ENCODE measurements at places on chromosomes 13 and 19.
A peak's percentile ranks its signal among the peaks of the same experiment; 100 is the strongest.

- DNase-seq = no peak
Observed at GRCh38 chr13:77811981-77812380, 106.7 kb downstream of the EDNRB start.

- peak; percentile 76 for DNase-seq
Observed at GRCh38 chr19:1028062-1028926, 1.9 kb downstream of the CNN2 start.

GRCh38 chr19:38262585-38263268, 1.6 kb upstream of the SPINT2 start:
- DNase-seq = no peak

DNA sequence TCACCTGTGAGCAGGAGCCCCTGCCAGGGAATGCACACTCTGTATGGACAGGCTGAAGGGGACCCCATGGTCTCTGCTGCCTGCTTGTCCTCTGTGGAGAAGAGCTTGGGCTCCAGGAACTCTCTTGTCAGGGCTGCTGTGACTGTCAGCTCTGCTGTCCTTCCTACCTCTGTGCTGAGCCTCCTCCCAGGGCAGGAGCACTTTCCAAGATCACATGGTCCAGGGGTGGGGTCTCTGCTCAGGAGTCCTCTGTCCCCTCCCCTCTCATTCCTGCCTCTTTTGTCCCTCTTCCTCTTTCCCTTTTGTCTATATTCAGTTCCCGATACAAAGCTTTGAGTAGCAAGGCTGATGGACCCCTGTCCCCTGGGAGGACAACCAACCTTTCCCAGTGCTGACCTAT, at the start of gene CEACAM7:
Gene CEACAM7, minus strand, starts transcription at position 173 of the 400 bp plus-strand sequence. Its CDS starts 105 bp downstream, at position 68.
- DNase-seq = no peak

GRCh38 chr13:98326291-98326690, 149.2 kb upstream of the RNF113B start:
- no peak for DNase-seq

GRCh38 chr13:91797567-91797966, 399.1 kb downstream of the GPC5 start:
- DNase-seq = no peak

- peak; percentile 67 for DNase-seq
Observed at GRCh38 chr13:70893832-70894231, 785.6 kb upstream of the KLHL1 start.

- DNase-seq = peak; percentile 28
Observed at GRCh38 chr19:14561847-14562351, 10.0 kb downstream of the NDUFB7 start.

- peak; percentile 92 for DNase-seq
Observed at GRCh38 chr19:18274781-18275356, 617 bp upstream of the IQCN start.

- peak; percentile 58 for DNase-seq
Observed at GRCh38 chr19:50368649-50369570, 3.5 kb upstream of the NAPSA start.

GRCh38 chr19:6413721-6414643, 10.6 kb downstream of the KHSRP start:
- no peak for DNase-seq

GRCh38 chr19:10194500-10195198, at the start of gene DNMT1:
Gene DNMT1, minus strand, starts transcription at chr19:10194953. Its CDS starts 54 bp downstream, at chr19:10194899.
- peak; percentile 100 for DNase-seq

- no peak for DNase-seq
Observed at GRCh38 chr13:85543144-85543543, 256.1 kb downstream of the SLITRK6 start.

GRCh38 chr13:93304134-93304533, 77.5 kb downstream of the GPC6 start:
- no peak for DNase-seq

- DNase-seq = peak; percentile 53
Observed at GRCh38 chr19:18771328-18772242, 19.5 kb downstream of the COMP start.

DNA sequence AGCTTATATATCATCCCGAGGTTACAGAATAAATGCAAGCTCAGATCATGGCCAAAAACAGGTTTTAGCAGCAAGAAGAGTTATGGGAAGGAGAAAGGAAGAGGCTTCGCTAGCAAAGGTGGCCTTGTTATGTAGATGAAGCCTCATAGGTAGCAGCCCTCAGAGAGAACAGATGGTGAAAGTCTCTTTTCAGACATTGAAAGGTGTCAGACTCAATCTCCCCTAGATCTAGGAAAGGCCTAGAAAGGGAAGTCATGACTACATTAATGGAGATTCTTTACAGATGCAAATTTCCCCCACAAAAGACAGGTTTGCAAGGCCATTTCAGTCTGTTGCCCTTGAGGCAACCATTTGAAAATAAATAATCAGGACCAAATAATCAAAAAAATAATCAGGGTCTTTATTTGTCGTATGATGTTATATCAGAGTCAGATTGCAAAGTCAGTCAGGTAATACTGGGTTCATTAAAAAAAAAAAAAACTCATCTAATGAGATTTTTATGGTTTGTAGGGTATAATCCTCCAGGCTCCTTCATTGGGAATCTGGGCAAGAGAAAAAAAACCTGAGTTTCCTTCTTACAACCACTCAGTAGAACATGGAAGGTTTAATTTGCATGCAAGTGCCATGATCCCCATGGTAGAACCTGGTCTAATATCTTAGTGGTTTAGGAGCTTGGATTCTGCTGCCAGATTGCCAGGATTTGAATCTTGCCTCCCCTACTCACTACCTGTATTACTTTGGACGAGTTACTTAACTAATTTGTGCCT, 50.8 kb upstream of the HTR2A start:
- no peak for DNase-seq

GRCh38 chr13:45872566-45872965, 21.0 kb upstream of the SIAH3 start:
- DNase-seq = no peak

- DNase-seq = peak; percentile 99
Observed at GRCh38 chr19:19063183-19064097, at the start of gene SLC25A42. Gene SLC25A42, plus strand, starts transcription at chr19:19063994. Its CDS starts 32,131 bp downstream, at chr19:19096125.

DNA sequence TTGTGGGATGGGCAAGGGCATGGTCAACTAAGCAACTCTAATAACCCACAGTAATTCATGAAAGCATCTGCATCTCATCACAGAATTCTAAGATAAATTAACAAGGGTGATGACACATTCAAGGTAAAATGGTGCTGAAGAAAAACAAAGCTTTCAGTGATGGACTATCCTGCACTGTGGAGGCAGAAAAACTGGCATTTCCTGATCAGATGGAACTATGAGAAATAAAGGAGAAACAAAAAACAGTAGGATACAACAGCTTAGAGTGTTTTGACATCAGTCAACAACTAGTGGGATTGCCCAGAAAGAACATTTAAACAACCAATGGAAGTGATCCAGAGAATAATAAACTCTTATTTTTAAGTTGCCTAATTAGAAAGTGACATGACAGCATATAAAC, 327.0 kb downstream of the KLF5 start:
- DNase-seq = no peak

DNA sequence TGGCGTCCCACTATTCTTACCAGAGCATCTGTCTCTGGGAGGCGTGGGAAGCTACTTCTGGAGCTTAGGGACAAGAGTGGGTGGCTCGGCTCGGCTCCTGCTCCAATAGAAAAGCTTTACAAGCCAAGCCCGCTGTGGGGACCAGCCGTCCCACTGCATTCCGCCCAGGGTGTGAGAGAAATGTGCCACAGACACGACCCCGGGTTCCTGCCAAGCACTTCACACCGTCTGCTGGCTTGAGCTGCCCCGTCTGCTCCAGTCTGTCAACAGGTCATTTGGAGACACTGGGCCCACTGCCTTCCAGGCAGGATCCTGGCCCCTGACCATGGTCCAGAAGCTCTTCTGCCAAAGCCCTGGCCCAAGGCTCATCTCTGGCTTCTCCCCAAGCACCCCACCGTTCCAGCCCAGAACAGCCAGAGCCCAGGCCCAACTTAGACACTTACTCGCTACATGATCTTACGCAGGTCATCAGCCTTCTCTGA, 6.5 kb upstream of the FKRP start:
- no peak for DNase-seq

DNA sequence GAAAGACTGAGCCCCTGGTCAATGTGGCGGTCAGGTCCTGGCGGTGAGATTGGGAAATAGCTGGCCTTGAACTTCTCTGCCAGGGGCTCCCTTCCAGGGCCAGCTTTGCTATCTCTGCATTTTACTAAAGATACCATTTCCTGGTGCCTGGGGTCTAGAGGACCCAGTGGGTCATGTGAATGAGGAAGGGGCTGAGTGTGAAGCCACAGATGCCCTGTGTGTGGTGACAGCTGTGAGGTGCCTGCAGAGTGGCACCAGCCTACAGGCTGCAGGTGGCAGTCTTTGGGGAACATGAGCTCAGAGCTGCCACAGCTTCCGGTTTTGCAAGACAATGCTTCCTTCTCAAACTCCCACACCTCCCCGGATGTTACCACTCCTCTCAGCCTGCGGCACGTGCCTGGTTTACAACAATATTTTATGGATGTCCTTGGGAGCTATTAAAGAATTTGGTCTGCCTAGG, 5.2 kb upstream of the MLNR start:
- peak; percentile 99 for DNase-seq

DNA sequence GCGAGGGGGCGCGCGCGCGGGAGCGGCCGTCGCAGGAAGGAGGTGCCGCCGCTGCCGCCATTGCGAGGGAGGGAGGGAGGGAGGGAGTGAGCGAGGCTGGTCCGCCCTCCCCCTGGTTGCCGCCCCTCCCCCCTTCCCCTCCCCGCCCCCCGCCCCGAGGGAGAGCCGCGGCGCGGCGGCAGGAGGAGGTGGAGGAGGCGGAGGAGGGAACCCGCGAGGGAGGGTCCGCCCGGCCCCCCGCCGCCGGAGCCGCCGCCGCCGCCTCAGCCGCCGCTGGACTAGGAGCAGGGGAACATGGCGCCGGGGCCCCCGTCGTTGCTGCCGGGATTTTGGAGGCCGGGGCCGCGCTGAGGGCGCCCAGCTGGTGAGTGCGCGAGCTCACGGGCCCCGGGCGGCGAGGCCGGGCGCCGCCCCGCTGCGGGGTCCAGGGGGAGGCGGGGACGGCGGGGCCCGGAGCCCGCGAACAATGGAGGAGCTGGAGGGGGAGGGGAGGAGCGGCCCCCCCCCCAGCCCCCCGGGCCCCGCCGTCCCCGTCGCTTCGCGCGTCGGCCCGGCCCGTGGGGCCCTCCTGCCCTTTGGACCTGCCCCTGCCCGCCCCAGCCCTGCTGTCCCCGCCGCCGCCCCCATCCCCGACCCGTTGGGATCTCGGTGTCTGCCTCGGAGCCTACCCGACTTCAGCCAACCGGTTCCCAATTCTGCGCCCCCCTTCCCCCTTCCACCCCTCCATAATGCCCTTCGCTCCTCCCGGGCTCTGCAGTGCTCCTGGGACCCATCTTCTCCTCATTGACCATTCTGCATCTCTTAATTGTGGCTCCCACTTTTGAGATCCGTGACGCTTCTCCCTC, at the start of gene ARHGAP35:
Gene ARHGAP35, plus strand, starts transcription at position 152 of the 845 bp plus-strand sequence. CDS start 57,679 bp downstream, outside the sequence.
- peak; percentile 68 for DNase-seq

- no peak for DNase-seq
Observed at GRCh38 chr19:45276284-45276687, 25.2 kb downstream of the MARK4 start.

DNA sequence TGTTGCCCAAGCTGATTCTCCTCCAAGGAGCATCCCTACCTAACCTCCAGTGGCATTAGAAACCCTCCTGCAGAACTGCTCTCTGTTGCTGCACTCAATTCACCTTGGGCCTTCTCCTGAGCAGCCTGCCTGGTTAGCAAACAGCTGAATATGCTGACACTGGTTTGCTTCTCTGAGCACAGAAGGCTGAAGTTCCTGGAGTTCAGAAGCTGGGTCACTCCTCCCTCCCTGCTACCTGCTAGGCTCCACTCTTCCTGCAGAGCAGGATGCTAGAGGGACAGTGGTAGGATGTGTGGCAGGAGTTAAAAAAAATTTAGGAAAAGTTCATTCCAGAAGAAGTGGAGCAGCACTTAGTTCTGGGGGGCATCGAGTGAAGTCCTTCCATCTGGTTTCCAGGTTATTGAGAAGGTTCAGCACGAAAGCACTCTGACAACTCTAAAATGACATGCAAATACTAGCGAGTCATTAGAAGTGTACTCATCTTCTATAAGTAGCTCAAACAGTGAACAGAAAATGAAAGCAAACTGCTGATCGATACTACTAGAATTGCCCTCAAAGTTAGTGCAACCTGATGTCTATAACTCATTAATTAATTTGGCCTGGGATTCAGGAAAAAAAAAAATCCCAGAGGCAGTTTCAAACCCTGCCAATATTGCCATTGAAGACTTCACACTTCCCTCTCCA, 293.7 kb downstream of the POU4F1 start:
- no peak for DNase-seq

- no peak for DNase-seq
Observed at GRCh38 chr13:21986602-21987001, 315.7 kb downstream of the FGF9 start.

- no peak for DNase-seq
Observed at GRCh38 chr19:30388327-30388726, 16.1 kb downstream of the ZNF536 start.

GRCh38 chr13:66314911-66315310, 915.2 kb downstream of the PCDH9 start:
- no peak for DNase-seq

- DNase-seq = no peak
Observed at GRCh38 chr13:93218583-93218982, 8.0 kb upstream of the GPC6 start.

DNA sequence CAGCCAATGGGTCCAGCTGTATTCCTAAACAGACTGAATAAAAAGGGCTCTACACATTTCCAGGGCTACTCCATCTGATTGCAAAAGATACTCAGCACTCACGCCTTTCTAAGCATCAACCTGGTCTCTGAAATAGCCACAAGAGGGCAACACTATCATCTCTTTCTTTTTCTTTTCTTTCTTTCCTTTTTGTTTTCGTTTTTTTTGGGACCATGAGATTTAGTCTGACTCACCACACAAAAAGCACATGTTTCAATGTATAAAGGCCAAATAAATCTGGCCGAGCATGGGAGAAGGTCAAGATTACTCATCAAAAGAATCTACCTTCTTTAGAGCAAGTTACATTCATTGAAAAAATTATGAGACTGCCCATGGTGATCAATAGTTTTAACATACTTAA, 805.6 kb upstream of the ARGLU1 start:
- peak; percentile 15 for DNase-seq

DNA sequence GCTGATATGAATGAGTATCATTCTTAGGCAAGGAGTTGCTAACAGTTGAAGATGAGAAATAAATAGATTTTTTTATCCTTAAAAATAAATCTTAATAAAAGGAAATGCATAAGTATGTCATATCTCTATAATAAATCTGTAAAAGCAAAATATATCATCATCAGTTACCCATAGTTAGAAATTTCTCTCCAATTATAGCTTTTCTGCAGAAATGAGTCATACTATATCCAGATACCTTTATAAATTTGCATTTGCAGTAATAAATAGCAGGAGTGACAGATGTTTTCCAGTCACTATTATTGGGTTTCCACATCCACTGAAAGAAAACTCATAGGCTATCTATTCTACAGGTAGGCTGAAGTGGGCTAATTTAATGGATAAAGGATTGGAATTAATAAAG, 829.8 kb downstream of the PCDH9 start:
- no peak for DNase-seq

DNA sequence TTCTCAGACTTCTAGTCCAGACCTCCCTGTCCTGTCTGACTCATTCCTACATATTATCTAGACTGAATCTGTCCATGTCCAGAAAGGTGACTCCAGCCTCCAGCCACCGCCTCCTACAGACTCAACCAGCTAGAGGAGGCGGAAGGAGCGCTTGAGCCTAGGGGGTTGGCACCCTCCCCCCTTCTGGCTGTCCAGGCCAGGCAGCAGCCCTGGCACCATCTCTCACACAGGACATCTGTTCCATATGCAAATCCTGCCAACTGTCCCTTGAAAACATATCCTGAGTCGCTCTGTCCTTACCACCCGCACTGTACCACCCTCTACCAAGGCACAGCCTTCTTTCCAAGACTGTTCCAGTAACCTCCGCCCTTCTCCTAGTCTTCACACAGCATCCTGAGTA, 150.7 kb upstream of the WASF3 start:
- no peak for DNase-seq

Data from NB4 (cell line).